ENCODE measurements at places on chromosomes 5 and 9. TPM values are rescaled to one million over a fixed set of nuclear protein-coding genes. Genes with fewer than 3 reads are reported as not detected.

The CARTPT gene
- total RNA-seq: not detected

The TMOD1 gene
- 1.1 TPM for total RNA-seq

The HMCN2 gene
- 0.53 TPM for total RNA-seq

The DNAI1 gene
- 0.67 TPM for total RNA-seq

The MYMK gene
- not detected for total RNA-seq

The CHSY3 gene
- 0.46 TPM for total RNA-seq

The IQGAP2 gene
- 89.4 TPM for total RNA-seq

The ACTBL2 gene
- total RNA-seq: not detected

- no peak for DNase-seq
Observed at GRCh38 chr5:126808521-126808988, 31.6 kb downstream of the LMNB1 start.

GRCh38 chr9:135701959-135702721 lies at the start of gene KCNT1:
KCNT1 (plus strand) TSS chr9:135702185; CDS start chr9:135702259, 74 bp downstream.
- peak; percentile 87 for DNase-seq

- DNase-seq: no peak
Observed at GRCh38 chr9:94948567-94949235, 222.2 kb downstream of the AOPEP start.

GRCh38 chr5:42241636-42242035 lies 181.6 kb upstream of the GHR start:
- no peak for DNase-seq

DNA sequence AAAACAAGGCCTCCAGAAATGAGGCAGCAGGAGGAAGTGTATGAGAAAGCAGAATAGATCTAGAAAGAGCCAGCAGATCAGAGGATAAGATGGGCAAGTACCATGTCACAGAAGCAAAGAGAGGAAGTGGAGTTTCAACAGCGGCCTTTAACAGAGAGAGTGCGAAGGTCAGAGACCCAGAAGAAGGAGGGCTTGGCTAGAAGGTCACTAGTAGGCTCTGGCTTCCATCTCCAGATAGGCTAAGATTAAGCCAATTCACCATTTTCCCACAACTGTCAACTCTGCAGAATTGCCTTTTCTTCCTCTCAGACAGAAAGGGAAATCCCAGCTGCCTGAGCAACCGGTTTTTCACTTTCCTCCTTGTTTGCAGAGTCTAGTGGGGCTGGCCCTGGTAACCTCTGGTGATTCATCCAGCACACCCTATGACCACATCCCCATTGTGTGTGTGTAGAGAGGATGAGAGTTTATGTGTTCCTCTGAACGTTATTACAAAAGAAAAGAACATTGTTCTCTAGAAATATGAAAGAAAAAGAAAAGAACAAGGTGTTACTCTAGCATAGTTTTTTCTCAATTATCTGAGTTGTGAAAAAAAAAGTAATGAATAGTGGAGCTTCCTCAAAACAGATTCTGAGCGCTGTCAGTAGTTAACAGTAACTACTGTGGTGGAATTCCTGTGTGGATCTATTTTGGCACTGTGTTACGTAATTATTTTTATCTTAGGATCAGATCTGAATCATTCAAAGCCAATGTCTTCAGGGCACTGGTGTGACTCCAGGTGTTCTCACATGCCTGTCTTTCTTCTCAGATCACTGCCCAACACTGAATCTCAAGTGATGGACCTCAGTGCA lies 220.4 kb downstream of the ARRDC3 start:
- peak; percentile 85 for DNase-seq

GRCh38 chr5:72244862-72245371 lies 75.1 kb downstream of the MRPS27 start:
- DNase-seq: peak; percentile 19

DNA sequence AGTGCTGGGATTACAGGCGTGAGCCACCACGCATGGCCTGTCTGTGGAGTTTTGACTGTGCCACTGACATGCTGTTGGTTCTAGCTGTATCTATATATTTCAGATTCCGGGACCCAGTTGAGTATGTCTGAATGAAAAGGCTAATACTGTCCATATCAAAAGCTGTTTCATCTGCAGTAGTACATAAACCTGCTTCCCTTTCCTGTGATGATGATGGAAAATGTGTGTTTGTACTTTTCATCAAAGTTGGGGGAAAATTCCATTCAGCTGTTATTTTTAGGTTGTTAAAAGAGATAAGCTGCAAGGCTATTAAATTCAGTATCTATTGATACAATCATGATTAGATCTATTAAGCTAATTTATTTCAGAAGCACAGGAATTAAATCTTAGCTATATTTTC lies 237.6 kb upstream of the ADAMTSL1 start:
- no peak for DNase-seq

DNA sequence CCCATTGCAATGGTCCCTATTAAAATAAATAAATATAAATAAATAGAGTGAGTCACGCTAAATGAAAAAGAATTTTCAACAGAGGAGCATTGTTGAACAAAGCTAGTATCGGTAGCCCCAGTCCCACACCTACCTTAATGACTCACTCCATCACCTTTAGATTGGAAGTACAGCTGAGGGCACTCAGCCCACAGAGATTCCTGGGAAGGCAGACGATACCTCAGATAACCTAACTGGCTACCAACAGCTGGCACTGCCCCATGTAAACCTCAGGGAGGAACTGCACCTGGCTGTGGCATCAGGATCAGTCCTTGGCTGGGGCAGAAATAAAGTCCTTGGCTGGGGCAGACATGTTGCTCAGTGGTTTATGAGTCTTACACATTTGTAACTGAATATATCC lies 49.3 kb downstream of the SPRY4 start:
- DNase-seq: no peak

GRCh38 chr9:126702151-126703001 lies 88.6 kb downstream of the LMX1B start:
- DNase-seq: peak; percentile 36

DNA sequence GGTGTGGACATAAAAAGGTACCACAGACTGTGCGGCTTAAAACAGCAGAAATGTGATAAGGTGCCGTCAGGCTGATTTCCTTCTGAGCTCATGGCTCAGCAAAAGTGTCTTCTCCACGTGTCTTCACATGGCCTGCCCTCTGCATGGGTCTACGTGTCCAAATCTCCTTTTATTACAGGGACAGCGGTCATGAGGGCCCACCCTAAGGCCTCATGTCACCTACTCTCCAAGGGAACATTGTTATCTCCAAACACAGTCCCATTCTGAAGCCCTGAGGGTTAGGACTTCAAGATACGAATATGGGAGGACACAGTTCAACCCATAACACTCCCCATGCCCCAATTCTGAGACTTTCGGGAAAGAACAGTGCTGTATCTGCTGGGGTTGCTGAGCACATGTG lies 35.2 kb downstream of the COL23A1 start:
- DNase-seq: no peak

DNA sequence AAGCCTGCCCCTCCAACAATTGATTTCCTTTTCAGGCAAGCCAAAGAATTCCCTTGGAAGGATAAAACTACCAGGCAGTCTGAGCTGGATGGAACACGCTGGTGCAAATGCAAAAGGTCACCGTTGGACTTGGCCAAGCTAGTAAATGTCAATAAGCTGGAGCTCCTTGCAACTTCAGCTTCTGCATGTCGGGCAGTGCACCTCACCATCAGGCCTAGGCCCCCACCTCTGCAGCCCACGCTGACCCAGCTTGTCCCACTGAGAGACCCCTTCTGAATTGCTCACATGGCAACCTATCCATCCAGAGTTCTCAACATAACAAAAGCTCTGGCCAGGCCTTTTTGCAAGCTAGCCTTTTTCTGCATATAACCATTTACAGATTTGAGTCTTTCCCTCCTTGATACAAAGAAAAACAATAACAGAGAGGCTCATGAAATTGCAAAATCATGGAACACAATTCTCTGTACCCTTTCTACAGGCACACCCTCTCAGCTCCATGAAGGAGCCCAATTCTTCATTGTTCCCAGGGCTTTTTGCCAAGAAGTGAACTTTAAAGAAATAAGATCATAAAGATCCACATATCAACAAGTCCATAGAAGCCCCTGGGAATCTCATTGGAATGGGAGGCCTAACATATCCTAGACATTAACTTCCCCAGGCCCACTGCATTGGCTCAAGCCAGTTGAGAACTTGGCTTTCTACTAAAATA lies 123.9 kb upstream of the SLIT3 start:
- DNase-seq: no peak

- DNase-seq: peak; percentile 48
Observed at GRCh38 chr5:112146323-112147226, 272.5 kb downstream of the EPB41L4A start.

DNA sequence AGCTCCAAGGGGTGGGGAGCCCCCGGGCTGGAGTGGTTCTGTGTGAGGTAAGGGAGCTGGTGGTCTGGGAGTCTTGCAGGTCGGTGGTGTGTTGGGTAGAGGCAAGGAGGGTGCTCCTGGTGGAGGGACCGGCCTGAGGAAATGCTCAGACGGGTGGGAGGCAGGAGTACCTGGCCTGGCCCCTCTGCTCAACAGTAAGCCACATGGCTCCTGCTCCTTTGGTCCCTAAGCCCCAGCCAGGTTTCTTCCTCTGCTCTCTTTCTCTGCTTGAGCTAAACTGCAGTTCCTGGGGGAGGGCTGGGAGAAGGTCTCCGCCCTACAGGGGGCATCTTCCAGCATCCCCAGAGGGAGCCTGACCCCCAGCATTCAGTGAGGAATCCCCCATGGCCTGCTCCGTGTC lies 17.2 kb downstream of the TSPAN17 start:
- no peak for DNase-seq

Measured in Caco-2 (cell line).